Pulmonary artery endothelial cell (primary cell): ENCODE measurements at places on chromosomes 2 and 18.

- DNase-seq = no peak
These were observed 26.5 kb upstream of the INO80C start for GRCh38 chr18:35524226-35524625.

- no peak for DNase-seq
These were observed 80.2 kb upstream of the PKDCC start for GRCh38 chr2:41967476-41968181.

DNA sequence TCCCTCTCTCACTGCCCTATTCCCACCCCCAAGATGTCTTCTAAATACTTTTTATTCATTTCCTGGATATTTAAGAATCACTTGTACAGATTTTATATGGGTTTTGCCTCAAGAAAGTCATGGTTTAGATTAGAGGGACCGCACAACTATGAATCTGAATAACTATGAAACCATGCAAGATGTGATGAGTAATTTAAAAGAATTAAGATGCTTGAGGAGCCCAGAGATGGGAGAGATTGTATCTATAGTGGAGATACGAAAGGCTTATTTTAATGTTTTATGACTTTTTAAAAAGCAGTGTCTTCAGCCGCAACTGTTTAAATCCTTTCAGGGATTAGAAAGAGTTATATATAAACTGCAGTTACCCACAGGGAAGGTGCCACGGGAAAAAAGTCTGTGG is 324.1 kb downstream of the LPIN1 start:
- no peak for DNase-seq

- no peak for DNase-seq
These were observed 5.4 kb downstream of the MARCHF4 start for GRCh38 chr2:216366777-216367471.

DNA sequence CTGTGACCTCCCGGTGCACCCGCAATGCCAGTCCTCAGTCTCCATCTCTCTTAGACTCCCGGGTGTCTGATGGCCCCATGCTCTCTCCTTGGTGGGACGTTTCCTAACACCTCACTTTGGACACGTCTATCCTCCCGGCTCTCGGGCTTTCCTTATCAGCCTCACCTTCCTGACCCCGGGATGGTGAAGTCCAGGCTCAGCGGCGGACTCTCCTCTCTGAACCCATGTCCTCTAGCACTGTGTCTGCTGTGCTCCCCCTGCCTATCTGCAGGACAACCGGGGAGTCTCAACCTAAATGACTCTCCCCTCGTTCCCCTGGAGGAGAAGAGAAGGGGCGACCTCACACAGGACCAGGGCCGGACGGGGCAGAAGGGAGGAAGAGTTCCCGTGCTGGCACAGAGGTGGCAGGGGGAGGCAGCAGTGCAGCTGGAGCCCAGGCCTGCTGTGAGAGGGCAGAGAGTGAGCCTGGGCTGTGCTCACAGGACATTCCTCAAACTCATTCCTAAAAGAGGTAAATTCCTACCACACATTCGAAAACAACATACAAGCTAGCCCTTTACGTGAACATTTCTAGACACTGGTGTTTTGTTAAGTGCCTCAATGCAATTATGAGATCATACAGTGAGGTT is 41.9 kb downstream of the MBP start:
- no peak for DNase-seq
